ENCODE measurements at places on chromosomes 16 and 17.

GRCh38 chr16:69078073-69078472, 27.4 kb upstream of the HAS3 start:
- DNase-seq, result no peak

GRCh38 chr16:58661199-58661830, 23.3 kb downstream of the SLC38A7 start:
- DNase-seq, result peak; percentile 44

DNA sequence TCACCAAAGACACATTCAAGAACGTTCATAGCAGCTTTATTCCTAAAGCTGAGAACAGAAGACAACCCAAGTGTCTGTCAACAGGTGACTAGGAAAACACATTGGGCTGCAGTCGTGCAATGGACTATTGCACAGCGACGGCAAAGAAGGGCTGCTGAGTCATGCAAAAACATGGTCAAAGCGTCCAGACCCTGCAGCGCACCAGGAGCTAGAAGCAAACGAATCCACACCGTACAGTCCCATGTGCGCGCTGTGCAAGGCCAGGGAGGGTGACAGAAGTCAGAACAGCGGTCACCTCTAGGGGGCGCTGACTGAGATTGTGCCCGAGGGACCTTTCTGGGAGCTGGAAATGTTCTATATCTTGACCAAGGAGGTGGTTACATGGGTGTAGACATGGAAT, 266.4 kb downstream of the MAF start:
- DNase-seq, result peak; percentile 28

DNA sequence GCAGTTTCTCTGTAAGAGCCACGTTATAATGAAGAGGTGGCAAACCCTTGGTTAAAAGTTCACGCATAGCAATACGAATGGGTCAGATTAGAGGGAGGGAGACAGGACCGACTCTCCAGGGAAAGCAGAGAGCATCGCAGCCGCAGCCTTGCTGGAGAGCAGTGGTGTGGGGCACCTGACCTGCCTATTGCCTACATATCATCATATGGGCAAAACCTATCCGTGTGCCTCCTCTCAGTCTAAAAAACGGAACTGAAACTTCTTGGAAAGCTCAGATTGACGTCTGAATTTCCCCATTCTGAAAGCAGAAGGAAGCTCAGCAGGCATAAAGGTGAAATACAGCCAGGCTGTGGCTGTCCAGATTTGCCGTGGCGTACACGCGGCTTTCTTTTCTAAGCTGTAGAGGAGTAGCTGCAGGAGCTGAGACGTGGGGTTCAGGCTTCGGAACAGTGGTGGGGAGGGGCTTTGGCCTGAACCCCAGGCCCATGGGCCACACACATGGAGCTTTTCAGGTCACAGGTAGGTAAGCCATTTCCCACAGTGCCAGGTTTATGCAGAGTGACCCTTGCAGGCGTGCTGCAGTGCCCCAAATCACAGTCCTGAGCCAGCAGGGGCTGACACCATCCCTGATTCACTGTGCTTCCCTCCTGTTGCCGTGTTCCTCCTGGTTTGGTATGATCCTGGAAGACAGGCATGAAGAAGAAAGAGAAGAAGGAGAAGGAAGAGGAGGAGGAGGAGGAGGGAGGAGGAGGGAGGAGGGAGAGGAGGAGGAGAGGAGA, 41.6 kb upstream of the TNRC6C start:
- no peak for DNase-seq

DNA sequence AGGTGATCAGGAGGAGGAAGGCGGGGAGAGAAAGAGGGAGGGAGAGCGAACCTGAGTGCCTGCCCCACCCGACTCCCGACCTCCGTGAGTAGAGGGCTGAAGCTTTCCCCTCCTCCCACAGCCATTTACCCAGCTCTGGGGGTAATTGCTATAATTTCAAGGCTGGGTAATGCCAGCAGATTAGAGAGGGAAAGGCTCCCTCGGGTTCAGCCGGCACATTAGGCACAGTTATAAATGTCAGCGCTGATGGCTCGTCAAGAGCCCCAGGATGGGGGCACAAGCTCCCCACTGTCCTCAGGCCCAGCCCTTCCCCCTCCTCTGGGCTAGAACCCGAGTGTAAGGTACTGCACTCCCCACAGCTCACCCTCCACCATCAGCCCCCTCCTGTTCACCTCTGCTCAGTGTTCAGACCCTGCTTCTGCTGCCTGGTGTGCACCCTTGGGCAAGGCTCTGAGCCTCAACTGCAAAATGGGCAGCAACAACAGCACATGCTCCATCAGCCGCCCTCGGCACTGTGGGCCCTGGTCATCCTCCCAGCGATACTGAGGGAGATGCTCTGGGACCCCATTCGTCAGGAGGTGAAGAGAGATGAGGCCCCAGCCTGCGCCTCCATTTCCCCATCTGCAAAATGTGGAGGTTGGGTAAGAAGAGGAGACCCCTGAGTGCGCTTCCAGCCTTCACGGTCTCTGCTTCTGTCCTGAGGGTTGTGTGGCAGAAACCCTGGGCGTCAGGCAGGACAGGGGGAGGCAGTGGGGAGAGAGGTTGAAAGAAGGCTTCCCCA, 77.2 kb downstream of the NT5M start:
- no peak for DNase-seq

DNA sequence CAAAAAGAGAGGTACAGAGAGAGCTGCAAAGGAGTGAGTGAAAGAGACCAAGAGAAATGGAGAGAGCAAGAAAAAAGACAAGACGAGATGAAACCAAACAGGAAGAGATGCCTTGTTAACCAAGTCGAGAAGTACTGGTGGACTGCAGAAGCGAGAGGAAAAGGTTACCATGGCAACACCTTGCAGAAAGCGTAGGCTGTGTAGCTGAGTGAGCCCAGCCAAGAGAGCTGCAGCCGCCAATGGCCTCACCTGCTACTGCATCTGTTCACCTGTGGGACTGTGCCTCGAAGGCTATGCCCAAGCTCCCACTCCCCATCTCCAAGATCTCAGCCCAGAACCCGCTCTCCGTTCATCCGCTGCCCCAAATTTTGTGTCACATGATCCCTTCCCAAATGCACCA, 161.3 kb downstream of the SLC39A11 start:
- DNase-seq, result peak; percentile 30

GRCh38 chr16:16021988-16022682, 72.7 kb downstream of the ABCC1 start:
- no peak for DNase-seq

DNA sequence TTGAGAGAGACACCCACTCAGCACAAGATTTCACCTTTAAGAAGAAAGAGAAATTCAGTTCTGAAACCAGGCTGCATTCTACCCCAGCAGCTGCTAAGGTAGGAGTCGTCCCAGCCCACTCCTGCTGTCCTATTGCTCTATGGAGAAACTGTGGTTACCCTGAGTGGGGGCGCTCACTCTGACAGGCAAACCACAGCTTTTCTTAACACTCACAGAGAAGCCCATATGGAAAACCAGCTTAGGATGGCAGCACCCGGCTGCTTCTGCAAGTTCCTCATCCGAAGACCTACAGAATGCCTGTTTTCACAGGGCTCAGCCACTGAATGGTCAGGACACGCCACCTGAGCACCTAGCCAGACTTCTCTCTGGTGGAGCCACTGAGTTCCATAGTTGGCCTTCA, 7.5 kb downstream of the ATP5PD start:
- no peak for DNase-seq

DNA sequence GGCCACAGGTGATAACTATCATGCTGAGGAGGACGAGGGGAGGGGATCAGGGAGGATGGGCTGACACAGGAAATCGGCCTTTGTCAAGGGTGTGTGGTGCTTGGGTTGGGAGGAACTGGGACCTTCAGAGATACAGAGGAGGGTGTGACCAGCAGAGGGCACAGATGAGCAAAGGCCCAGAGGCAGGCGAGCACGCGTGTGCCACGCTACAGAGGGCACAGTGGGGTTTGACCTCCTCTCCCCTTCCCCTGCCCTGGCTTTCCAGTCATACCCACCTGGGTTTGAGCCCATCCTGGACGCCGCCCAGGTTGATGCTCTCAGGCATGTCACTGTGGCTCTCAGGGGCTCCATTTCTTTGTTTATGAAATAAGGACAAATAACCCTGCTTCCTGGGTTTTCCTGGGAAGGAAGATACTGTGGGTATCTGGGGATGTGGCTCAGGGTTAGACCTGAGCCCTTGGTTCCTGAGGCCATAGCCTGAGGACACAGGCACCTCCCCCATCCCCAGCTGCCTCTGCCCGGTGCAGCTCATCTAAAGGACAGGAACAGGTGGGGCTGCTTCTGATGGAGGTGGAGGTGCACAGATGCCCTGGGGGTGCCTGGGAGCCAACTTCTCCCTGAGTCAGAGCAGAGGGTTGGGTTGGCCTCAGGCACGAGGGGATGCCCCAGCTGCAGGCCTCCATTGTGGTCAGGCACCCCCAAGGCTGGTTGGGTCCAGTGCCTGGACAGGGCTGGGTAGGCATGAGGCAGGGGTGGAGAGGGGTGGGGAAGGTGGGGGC, 51.8 kb downstream of the BEAN1 start:
- DNase-seq, result peak; percentile 92

- DNase-seq, result no peak
These were observed 9.5 kb downstream of the NFE2L1 start for GRCh38 chr17:48057626-48058025.

DNA sequence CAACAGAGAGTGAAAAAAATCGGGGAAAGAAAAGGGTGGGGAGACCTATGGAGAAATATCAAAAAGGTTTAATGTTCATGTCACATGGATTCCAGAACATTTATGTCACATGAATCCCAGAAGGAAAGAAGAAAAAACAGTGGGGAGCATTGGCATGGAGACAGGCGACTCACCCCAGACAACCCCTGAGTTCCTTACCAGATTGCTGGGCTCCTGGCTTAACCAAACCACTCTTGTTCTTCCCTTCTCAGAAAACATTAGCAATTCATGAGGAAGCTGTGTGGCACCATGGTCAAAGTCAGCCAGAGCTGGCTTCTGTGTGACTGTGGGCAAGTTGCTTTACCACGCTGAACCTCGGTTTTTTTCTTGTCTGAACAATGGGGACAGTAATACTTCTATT, 49.6 kb upstream of the CLEC19A start:
- no peak for DNase-seq

- DNase-seq, result no peak
These were observed 1.6 kb downstream of the SEPTIN1 start for GRCh38 chr16:30380803-30381208.

DNA sequence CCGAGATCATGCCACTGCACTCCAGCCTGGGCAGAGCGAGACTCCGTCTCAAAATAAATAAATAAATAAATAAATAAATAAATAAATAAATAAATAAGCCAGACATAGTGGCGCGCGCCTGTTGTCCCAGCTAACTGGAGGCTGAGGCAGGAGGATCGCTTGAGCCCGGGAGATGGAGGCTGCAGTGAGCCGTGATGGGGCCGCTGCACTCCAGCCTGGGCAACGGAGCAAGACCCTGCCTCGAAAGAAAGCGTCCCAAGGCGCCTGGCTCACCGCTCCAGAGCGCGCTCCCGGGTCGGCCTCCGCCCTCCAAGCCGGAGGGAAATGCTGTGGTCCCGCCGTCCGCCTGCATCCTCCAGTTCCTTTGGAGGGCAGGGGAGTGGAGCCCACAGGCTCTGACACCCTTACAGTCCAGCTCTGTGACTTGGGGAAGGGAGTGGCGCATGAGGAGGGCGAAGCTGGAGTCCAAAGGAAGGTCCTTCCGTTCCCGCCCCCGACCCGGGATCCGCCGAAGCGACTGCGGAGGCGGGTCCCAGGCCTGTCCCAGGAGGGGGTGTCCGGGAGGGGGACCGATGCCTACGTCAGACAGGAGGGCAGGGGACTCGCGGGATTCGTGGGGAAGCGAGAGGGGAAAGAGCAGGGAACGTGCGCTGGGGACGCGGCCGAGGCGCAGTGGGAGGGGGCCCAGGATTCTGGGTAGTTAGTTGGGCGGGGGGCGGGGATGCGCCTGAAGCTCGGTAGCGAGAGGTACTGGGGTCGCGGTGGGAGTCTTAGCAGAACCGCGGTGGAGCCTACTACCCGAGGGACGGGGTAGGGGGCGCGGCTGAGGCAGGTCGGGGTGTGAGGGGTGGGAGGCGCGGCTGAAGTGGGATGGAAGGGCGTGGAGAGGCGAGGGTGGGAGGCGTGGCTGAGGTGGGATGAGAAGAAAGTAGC, 8.4 kb upstream of the TRPV2 start:
- DNase-seq, result no peak

GRCh38 chr17:148757-149156, 11.4 kb downstream of the SCGB1C2 start:
- DNase-seq, result no peak

DNA sequence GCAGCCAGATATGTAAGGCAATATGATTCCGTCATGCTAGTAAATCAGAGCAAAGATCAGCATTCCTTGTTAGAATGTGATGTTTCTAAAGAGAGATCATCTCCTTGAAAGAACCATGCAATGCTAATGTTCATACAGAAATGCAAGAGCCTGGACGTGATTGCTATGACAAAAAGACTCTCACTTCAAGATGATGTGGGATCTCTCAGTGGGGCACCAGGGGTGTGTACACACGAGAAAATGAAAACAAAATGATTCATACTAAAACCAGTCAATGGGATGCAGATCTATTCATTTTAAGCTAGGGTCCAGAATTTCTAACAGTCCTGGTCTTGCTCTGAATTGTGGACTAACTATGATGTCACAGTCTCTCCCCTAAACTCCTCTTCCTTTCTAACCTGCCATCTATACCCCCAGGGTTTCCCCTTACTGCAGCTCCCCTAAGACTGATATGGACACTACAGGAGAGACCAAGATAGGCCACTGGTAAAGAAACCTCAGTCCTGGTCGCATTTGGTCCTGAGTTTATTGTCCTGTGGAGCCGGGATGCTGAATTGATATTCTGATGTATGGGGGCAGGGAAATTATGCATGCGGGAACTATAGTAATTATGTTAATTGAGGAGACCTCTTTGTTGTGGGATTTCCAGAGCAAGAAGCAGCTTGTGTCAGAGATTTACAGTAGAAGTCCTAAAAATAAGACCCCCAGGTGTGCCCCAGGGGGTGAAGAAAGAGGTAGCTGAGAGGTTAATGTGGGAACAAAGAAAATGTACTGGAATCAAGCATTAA, 179.0 kb downstream of the PMP22 start:
- no peak for DNase-seq

GRCh38 chr16:75065149-75065505, 51.5 kb downstream of the LDHD start:
- DNase-seq, result peak; percentile 44

GRCh38 chr16:90046122-90046970, 27.1 kb upstream of the DBNDD1 start:
- no peak for DNase-seq

GRCh38 chr16:47604306-47604705, 143.2 kb downstream of the PHKB start:
- DNase-seq, result no peak

DNA sequence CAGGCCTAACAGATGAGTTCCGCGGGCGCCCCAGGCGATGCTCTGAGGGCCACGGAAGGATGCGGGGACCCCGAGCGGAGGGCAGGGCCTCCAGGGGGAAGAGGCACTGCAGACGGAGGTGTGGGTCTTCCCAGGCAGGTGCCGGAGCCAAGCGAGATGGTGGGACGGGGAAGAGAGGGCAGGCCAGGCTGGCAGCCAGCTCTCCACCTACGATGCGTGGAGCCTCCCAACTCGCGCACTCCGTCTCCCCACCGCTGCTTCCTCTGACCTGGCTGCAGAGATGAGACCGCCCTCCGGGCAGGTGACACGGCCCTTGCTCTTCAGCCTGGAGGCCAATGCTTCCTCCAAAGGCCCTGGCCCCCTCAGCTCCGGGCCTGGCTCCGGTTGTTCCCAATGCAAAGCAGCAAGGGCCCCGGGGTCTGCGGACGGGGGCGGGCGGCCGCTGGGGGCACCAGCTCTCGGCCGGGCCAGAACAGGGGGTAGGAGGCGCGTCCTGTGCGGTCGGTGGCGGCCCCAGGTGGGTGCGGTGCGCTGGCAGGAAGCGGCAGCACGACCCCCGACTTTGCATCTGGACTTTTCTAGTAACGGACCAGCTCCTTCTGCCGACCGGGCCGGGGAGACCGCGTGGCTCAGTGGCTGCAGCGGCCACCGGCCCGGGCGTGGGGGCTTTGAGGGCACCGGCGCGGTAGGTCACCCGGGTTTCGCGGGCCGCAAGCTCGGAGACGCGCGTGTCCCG, 1.5 kb upstream of the SOX8 start:
- DNase-seq, result no peak

Data from activated CD4-positive, alpha-beta T cell treated with anti-CD3 and anti-CD28 coated beads, Interleukin-2, Interleukin-6, amounts not matched to agents 100 ng/mL and 50 ng/mL, durations not matched to agents 16 hours and 8 hours (primary cell).